ENCODE measurements at places on chromosomes 4 and X.

DNA sequence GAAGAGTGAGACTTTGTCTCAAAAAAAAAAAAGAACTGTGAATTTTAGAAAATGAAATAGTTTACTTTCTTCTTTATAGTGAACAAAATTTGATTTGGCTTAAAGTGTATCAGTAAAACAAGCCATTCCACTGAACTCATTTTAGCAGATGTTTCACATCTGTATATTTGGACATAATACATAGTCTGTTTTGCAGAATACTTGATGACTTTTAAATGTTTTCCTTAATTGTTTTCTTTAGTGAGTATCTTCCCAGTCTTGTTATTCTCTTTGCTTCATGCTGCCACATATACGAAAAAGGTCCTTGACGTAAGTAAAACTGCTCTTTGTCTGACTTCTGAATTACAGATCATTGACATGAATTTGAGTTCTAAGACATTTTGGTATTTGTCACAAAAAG lies 8.3 kb downstream of the TMEM33 start:
- DNase-seq, result no peak

GRCh38 chr4:6905516-6906445 lies 3.8 kb upstream of the TBC1D14 start:
- no peak for DNase-seq

GRCh38 chrX:125101971-125102755 lies 217.5 kb upstream of the TEX13C start:
- DNase-seq, result no peak

DNA sequence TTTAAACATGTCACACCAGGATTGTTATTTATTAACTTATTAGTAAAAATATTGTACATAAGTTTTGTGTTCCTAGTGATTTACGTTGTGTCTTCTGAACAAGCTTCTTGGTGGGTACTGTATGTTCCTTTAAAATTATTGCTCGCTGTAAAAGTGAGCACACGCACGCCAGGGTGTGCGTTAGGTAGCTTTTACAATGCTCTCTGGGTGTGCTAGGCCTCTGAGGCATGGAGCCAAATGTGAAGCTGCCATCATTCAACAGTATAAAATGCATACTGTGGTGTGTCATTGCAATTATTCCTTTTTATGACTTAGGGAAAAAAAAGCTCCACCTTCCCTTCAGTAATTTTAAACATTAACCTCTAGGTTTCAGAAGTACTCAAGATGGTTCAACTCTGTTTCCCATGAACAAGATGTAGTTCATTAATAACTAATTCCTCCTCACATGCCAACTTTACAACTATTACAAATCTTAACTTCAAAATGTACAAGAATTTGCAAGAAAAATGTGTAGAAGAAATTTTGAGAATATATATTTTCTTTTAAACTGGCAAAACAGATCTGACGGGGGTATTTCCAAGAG lies 42.4 kb downstream of the ATOH1 start:
- no peak for DNase-seq

DNA sequence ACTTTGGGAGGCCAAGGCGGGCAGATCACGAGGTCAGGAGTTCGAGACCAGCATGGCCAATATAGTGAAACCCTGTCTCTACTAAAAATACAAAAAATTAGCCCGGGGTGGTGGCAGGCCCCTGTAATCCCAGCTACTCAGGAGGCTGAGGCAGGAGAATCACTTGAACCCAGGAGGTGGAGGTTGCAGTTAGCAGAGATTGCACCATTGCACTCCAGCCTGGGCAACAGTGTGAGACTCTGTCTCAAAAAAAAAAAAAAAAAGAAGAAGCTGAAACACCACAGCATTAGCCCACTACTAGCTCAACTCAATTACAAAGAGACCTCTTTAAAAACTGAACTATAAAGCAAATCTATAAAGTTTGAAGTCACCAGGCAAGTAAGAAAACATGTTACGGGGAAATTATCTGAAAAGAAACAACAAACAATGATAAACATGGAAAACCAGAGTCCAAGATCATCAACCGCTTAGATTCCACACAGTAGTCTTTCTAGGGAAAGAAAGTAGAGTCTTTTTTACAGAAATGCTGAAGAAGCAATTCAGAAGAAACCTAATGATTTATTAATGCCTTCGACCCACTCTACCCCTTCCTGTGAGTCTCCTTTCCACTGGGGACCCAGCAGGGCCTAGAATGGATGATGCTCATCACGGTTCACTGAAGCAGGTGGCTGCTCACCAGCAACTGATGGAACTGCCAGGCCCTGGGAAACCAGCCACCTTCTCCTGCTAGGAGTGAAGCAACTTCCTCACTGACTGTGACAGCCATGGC lies 6.6 kb downstream of the SAT1 start:
- no peak for DNase-seq

GRCh38 chr4:2141022-2141761 lies 82.1 kb downstream of the NAT8L start:
- DNase-seq, result no peak

GRCh38 chr4:155047755-155048154 lies 160.7 kb upstream of the NPY2R start:
- DNase-seq, result no peak

DNA sequence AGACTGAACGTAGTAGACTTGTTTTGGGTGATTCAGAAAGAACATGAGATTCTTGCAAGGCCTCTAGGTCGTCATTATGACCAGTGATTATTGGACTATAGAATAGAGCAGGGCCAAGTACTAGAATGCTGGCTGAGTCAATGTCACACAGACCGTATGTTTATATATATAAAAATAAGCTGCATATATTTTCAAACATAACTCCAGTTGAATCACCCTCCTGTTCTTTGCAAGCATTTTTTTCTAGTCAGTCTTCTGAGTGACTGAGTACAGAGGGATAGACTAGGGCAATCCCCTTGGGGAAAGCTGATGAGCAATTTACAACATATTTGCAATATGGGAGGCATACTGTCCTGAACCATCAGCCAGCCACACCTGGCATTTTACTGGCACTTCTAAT lies 48.4 kb upstream of the PRPS1 start:
- no peak for DNase-seq

GRCh38 chr4:4930677-4931076 lies 71.2 kb downstream of the MSX1 start:
- DNase-seq, result no peak

DNA sequence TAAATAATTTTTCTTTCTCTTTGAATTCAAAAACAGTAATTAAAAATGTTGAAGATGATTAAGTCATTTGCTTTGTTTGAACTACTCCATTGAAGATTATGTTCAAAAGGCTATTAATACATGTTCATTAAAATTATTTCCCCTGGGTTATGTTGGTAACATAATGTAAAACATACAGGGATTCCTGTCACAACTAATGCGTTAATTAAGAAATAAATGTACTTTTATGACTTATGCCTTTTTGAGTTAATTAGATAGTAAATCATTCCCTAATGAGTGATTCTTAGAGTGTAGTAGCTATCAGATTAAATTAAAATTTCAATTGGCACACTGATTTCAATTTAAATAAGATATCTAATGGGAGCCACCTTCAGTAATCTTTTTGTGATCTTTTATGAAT lies 549.1 kb downstream of the ANKRD50 start:
- no peak for DNase-seq

DNA sequence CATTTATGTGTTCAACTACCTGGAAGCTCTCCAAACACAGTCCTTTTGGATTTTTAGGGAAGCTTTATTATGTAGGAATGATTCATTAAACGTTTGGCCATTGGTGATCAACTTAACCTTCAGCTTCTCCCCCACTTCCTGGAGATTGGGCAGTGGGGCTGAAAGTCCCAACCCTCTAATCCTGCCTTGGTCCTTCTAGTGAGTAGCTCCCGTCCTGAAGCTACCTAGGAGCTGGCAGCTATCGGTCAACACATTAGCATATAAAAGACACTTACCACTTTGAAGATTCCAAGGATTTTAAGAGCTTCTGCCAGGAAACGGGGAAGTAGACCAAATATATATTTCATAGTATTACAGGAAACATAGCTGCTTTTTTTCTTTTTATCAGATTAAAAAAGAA lies 69.7 kb downstream of the MCUB start:
- DNase-seq, result no peak

- no peak for DNase-seq
Measured at GRCh38 chr4:75287738-75288517, 226.3 kb downstream of the RCHY1 start.

DNA sequence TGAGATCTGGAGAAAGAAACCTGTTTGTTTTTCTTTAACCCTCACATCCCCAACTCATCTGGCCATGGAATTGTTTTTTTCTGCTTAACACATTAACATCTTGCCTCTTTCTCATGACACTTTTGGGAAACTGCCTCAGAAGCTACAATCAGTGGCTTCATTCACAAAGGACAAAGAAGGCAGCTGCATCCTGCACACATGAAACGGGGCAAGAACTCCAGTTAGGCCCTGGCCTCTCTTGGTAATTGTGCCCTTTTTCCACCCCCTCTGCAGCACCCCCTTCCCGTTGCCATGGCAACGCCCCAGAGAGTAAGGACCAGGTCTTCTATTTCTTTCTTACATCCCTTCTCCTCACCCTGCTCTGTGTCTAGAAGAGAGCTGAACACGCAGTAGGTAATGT lies 103.4 kb downstream of the PDGFRA start:
- DNase-seq, result no peak

GRCh38 chrX:34879886-34880285 lies 62.7 kb upstream of the FAM47B start:
- DNase-seq, result no peak

GRCh38 chr4:146311238-146311970 lies 97.1 kb downstream of the REELD1 start:
- DNase-seq, result no peak

- DNase-seq, result no peak
Measured at GRCh38 chr4:138184886-138185285, 57.3 kb downstream of the SLC7A11 start.

DNA sequence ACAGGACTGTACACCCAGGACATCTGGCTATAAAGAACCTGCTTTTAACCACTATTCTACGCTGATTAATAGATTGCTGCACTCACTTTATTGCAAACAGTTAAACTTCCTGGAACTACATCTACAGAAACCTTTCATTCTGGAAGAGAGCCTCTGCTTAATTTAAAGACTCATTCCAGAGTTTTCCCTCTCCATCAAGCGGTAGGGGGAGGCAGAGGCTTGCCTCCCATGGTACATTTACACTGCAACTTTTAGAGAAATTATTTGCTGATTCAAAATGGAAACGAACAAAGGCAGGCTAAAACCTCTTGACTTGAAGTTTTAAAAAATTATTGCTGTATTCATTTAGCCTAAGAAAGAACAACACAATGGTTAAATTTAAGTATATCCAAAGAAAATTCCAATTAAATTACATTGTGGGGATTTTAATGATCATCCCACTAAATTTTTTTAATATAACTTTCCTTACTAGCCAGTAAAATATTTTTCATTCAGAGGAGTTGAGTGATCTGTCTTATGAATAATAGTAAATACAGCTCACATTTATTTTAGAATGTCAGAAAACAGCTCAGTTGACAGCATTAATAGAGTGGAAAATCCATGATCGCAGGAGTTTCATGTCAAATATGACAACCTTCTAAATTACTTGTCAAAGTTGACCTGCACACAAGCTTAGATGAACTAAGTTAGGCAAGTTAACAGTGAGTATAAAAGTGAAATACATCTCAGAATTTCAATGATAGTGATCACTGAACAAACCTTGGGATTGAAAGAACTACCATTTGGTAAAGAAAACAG lies 46.3 kb upstream of the PCDH10 start:
- DNase-seq, result no peak

DNA sequence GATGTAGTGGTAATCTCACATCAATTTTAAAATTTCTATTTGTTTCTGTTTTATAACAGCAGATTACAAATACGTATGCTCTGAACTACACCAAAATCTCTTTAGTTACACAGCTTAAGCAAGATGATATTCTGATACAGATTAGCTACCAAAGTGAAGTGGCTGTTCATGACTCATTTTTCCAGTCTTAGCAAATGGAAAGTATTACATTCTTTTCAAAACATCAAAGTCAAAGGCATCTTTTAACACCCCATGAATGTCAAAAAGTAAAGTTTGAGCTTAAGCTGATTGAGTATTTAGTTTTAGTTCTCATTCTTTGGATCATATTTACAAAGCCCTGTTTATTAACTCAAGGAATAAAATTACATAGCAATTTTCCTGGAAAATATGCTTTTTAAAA lies 6.6 kb upstream of the HPGDS start:
- DNase-seq, result no peak

DNA sequence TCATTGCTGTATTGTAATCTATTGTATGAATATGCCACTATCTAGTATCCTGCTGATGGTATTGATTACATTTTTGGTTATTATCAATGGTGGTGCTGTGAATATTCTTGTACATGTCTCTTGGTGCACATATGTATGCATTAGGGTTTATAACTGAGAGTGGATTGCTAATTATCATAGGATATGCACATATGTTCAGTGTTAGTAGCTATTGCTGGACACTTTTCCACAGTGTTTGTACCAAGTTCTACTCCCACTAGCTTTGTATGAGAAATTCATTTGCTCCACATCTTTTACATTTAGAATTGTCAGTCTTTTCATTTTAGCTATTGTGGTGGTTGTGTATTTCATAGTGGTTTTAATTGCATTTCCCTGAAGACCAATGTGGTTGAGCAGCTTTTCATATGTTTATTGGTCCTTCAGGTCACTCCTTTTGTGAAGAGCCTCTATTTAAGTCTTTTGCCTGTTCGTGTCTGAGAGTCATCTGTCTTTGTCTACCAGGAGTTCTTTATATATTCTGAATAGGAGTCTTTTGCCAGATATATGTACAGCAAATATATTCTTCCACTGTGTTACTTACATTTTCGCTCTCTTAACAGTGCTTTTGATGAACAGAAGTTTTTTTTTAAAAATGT lies 87.1 kb downstream of the TBC1D19 start:
- DNase-seq, result no peak

DNA sequence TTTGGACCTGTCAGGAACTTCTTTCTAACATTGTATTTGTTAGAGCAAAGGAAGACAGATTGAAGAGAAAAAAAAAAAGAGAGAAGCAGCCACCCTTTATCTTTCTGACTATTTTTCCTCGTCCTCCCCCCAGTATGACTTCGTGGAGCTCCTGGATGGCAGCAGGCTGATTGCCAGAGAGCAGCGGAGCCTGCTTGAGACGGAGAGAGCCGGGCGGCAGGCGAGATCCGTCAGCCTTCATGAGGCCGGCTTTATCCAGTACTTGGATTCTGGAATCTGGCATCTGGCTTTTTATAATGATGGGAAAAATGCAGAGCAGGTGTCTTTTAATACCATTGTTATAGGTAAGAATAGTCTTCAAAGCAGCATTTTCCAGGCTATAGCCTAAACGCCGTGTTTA lies 237.7 kb downstream of the DCTD start:
- DNase-seq, result no peak

GRCh38 chrX:43861750-43862149 lies 20.5 kb downstream of the MAOB start:
- DNase-seq, result no peak

- DNase-seq, result no peak
Measured at GRCh38 chr4:100657187-100657586, 139.4 kb upstream of the EMCN start.

GRCh38 chrX:121496966-121497365 lies 449.6 kb downstream of the GLUD2 start:
- DNase-seq, result no peak
